ENCODE measurements at places on chromosomes 6 and 20. TPM values are rescaled to one million over a fixed set of nuclear protein-coding genes. Genes with fewer than 3 reads are reported as not detected.

- DNase-seq: no peak
Observed at GRCh38 chr6:139338795-139339194, 35.7 kb downstream of the CITED2 start.

DNA sequence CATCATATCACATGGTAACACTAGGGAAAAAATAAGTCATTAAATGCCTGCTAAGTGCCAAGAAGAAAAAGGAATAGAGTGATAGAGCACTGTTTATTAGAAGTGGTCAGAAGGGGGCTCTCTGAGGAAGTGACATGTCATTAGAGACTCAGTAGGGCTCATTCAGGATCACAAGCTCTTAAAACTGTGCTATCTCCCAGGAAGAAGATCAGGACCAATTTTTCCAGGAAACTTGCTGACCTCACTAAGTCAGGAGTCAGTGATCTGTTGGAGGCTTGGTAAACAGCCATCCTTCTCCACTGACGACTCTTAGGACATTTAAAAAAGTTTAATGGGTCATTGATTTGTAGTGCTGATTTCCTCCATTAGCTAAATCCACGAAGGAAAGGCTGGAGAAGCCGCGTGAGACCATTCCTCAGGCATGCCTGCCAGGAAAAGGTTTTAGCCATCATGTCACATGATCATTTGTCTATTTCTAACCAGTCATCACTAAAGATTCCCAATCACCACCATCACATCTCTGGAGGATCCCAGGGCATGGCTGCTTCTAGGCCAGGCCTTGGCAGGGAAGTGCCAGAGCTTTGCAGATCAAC lies 5.9 kb upstream of the PTPN1 start:
- peak; percentile 92 for DNase-seq

DNA sequence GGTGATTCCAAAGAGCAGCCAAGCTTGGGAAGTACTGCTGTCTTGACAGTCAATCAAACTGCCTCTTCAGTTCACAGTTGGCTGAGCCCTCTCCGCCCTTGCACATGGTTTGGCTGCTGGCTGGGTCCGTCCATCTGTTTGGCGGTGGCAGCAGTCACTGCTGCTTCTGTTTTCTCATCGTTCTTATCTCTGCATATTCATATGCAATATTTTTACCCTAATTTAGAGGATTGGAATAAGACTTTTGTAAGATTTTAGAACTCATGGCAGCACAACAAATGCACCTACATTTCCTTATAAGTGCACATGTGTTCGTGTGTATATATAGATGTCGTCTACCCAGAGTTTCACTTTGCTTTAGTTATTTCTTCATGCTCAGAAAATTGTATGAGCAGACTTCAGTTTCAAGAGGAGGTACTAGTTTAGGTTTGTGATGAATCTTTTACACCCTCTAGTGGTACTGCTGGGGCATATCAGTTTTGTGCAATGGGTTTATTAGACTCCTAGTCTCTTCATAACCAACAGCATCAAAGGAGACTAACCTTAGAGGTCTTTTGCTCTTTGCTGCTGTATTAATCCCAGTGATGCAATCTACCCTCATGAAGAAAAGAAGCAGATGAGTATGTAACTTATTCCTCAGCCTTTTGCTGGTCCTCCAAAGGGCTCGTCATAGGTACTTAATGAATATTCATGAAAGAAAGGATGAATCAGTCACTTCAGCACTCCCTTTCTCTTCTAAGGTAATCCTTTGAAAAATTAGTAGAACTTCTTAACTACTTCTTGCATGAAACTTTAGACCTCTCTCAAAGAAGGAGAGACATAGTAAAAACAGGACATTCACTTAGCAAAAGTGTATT lies 44.3 kb downstream of the KHDC1L start:
- DNase-seq: peak; percentile 80

GRCh38 chr6:24078200-24078599 lies 47.8 kb upstream of the NRSN1 start:
- peak; percentile 31 for DNase-seq

Gene HRH3
- not detected for total RNA-seq
